NCI-H2029 (cell line): ENCODE measurements at places on chromosomes 3 and 15.

GRCh38 chr3:176971613-176972174, 225.6 kb downstream of the TBL1XR1 start:
- DNase-seq, result no peak

GRCh38 chr3:99731499-99731898, 86.2 kb upstream of the CMSS1 start:
- no peak for DNase-seq

DNA sequence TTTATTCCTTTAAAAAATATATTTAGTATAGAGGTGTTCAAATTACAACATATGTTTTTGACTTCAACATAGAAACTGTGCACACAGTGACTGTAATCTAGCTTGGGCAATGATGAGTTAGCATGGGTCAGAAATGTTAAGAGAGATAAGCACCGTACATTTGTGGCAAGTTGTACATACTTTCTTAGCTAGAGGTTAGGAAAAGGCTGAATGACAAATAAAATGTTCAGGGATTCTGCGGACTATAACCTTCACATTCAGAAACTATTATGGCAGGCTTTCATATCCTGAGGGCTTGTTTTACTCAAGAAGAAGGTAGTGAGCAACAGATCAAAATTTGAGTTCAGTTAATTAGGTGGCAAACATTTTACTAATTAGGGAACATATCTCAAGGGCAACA, 379.7 kb upstream of the EPHA6 start:
- no peak for DNase-seq

GRCh38 chr3:104245981-104246380, 1120.7 kb upstream of the ALCAM start:
- no peak for DNase-seq
